DMS 273 treated with DMSO at 0.1 percent for 48 hours (cell line): ENCODE measurements at places on chromosomes 1 and 21.

GRCh38 chr1:21661886-21662285 lies 7.3 kb downstream of the RAP1GAP start:
- DNase-seq: no peak

DNA sequence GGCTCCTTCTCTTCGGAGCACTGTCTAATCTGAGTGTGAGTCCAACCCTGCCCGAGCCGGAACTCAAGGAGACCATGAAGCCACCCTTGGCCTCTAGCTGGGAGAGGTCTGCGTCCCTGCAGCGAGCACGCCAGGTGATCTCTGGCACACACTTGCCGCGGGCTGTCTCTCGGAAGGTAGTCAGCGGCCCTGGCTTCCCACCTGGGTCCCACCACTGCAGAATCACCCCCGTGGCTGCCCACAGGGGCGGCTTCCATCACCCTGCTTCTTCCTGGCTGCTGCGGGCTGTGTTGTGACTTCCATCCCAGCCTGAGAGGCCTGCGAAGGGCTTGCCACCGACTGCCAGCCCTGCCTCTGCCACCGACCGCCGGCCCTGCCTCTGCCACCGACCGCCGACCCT lies 17.0 kb downstream of the FAAP20 start:
- DNase-seq: no peak

DNA sequence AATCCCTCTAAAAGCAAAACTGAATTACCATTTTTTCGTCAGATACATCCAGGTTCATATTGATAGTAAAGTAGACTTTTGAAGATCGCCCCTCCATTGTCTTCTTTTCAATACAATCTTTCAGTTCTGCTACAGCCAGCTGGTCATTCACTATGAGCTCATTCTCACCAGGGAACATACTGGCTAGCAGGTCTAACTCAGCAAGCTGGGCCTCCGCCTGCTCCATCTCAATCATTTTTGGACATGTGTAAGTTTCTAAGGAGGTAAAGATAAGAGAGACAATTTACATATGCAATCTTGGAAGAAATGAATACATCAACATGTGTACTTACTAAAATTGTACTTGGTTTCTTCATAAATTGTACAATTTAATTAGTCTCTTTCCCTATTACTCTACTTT lies 10.8 kb downstream of the RWDD2B start:
- DNase-seq: no peak

GRCh38 chr1:94792473-94793295 lies 27.5 kb upstream of the SLC44A3 start:
- DNase-seq: no peak

GRCh38 chr1:59391212-59392179 lies 94.6 kb downstream of the FGGY start:
- no peak for DNase-seq

GRCh38 chr21:44684483-44684882 lies 2.5 kb upstream of the KRTAP12-1 start:
- DNase-seq: no peak
